ENCODE measurements at places on chromosomes 1 and 21.

GRCh38 chr1:18557621-18558465 lies 72.8 kb upstream of the PAX7 start:
- DNase-seq, result no peak

- peak; percentile 90 for DNase-seq
Observed at GRCh38 chr1:245156041-245156735, 1.4 kb downstream of the KIF26B start.

DNA sequence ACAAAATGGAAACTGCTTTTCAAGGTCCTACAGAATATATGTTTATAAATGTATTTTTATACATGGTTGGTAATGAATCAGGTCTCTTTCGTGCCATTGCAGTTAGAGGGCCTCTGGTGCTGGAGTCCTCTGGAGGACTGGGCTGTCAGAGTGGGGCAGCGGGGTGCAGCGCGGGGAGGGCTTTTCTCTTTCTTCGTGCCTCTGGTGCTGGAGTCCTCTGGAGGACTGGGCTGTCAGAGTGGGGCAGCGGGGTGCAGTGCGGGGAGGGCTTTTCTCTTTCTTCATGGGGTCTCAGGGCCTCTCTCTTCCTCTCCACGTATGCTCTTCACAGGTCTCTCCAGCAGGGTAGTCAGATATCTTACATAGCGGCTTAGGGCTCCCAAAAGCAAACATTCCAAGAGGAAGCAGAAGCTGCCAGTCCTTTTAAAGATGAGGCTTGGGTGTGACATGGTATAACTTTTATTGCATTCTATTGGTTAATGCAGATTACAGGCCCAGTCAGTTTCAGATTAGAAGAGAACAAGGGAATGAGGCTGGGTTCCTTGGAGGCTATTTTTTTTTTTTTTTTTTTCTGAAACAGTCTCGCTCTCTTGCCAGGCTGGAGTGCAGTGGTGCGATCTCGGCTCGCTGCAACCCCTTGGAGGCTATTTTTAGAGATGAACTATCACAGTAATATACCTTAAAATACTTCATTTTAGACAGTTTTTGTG lies 13.1 kb downstream of the SDCCAG8 start:
- no peak for DNase-seq

- DNase-seq, result peak; percentile 25
Observed at GRCh38 chr1:74504125-74504932, 8.1 kb downstream of the LRRC53 start.

GRCh38 chr1:149967041-149967440 lies 30.4 kb upstream of the MTMR11 start:
- DNase-seq, result no peak

- DNase-seq, result no peak
Observed at GRCh38 chr21:27321791-27322190, 354.9 kb upstream of the ADAMTS5 start.

GRCh38 chr1:997713-997992 lies 2.2 kb downstream of the HES4 start:
- DNase-seq, result no peak

GRCh38 chr1:232280910-232281309 lies 349.0 kb downstream of the SIPA1L2 start:
- DNase-seq, result no peak

DNA sequence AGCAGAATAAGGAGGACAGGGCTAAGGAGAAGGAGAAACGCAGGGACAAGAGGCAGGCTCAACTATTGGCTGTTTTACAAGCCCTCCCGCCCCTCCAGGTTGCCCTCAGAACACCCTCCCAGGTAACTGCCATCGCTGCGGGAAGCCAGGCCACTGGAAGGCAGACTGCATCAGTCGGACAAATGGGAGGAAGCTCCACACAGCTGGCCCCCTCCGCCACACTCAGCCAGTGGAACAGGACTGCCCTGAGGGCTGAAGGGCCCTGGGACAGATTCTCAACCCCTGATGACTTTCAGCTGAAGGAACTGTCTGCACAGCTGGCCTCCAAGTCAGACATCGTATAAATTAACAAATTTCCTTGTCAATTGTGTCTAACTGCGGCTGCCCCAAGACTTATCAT lies 21.8 kb downstream of the LRRC3 start:
- no peak for DNase-seq

GRCh38 chr1:30749691-30750583 lies 7.6 kb downstream of the LAPTM5 start:
- no peak for DNase-seq

- DNase-seq, result no peak
Observed at GRCh38 chr1:214831956-214832355, 229.0 kb downstream of the CENPF start.

- no peak for DNase-seq
Observed at GRCh38 chr1:20197329-20197791, 11.0 kb upstream of the PLA2G2C start.

GRCh38 chr21:43654806-43655489 lies 4.3 kb downstream of the HSF2BP start:
- DNase-seq, result no peak

GRCh38 chr1:31000301-31000700 lies 65.2 kb downstream of the PUM1 start:
- DNase-seq, result no peak

All from SW 1271 (cell line).